ENCODE measurements at places on chromosomes 2 and 18.

DNA sequence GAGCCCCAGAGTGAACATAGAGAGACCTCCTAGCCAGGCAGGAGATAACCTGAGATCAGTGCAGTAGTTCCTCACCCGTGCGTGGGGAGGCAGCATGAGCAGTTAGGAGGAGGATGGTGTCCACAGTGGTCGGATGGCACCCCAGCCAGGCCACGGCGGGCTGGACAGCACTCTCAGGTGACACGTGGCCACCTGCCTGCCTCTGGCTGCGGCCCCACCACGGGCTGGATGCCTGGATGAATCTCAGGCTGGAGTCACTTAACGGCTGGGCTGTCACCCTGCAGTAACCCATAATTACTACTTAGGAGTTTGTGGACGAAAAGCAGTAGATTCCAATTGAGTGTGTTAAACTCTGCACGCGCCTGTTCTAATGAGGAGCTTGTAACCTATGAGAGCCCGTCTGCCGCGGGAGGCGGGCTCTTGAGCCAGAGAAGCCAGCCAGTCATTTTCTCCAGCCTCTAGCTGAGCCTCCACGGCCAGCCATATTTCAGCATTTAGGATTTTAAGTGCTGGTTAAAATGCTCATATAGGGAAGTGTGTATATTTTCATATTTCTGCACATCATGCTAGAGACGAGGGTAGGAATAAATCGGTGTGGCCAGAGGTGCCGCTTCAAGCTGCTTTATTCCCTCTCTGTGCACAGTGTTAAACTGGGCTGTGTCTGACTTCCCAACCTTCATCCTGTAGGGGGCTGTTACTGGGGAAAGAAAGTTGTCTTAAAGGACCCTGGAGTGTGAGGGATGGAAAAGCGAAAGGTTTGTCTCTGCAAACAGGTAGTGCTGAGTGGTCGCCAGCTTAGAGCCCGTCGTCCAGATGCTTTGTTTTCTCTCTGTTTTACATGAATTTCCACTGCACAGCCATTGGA lies 144.0 kb downstream of the GLI2 start:
- DNase-seq, result no peak

- no peak for DNase-seq
These were observed 14.6 kb downstream of the PTPN18 start for GRCh38 chr2:130370490-130370889.

DNA sequence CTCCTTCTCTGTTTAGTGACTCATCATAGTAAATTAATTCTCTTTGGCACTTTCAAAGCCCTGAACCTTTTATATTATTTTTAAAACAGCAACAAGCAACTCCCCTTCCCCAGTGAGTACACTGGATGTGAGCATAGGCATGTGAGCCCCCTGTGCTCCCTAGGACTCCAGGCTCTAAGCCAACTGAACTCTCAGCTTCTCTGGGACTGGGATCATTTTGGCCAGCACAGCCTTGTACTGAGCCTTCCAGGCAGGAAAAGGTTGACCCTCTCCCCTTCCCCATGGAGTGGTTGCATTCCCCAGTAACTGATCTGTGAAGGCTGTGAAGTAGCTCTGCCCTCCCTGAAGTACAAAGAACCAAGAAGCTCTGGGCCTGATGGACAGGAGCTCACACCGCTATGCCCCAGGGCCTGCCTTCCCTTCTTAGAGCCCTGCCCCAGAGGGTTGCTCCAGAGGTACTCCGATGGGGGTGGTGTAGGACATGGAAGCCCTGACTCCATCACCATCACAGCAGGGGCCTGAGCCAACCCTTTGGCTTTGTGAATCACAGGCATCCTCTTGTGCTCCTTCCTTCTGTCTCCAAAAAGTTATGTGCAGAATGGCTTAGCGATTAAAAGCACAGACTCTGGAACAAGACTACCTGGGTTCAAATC lies 57.8 kb downstream of the ADD2 start:
- DNase-seq, result no peak

- no peak for DNase-seq
These were observed 90.0 kb upstream of the OTOS start for GRCh38 chr2:240230291-240230931.

DNA sequence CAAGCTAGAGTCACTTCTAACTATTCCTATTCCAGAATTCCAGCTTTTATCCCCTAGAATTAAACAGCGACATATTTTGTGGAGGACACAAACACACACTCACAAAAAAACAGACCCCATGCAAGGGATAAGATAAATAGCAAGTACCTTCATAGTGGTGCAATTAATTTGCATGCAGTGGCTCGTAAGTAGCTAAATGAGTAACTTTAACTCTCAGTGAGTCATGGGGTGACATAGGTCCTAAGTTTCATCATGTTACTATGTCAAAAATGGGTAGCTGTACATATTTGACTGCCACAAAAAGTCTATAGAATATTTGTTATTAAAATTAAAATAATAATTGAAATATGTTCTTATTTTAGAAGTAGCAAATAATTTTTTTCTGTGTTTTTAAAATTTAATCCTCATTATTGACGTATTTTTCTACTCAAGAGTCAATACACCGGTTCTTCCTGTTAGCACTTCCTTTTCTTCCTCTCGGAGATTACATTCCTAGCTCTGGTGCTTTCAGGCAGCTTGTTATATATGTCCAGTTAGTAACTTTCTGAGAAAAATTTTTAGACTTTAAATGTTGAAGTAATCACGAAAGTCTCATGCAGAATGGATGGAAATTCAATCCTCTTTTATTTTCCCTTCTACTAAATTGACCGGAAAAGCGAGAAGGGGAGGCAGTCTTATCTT lies 247.0 kb downstream of the KCNH7 start:
- no peak for DNase-seq

- DNase-seq, result no peak
These were observed 28.5 kb upstream of the ALPP start for GRCh38 chr2:232349946-232350635.

DNA sequence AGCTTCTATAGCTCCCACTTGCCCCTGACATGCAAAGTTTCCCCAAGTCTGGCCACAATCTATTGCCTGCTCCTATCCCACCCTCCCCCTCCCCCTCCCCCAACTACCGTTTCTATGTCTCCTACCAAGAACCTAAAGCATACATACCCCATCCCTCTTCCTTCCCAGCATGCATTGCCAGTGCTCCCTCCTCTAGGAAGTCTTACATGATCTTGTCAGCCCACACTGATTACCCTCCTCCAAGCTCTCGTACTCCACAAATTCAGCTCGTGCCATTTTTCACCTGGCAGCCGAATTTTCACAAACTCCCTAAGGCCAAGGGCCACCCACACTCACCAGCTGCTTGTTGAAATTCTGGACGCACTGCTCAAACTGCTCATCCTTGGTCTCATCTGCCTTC lies 30.7 kb downstream of the BIN1 start:
- DNase-seq, result no peak
